PC-9 (cell line): ENCODE measurements at places on chromosomes 5 and 9. TPM values are rescaled to one million over a fixed set of nuclear protein-coding genes. Genes with fewer than 3 reads are reported as not detected.

ALDH1A1 gene
- total RNA-seq: 2.3 and 3.7 TPM in 2 replicates

MTX3 gene
- 20.9 and 22.8 TPM in 2 replicates for total RNA-seq

DNA sequence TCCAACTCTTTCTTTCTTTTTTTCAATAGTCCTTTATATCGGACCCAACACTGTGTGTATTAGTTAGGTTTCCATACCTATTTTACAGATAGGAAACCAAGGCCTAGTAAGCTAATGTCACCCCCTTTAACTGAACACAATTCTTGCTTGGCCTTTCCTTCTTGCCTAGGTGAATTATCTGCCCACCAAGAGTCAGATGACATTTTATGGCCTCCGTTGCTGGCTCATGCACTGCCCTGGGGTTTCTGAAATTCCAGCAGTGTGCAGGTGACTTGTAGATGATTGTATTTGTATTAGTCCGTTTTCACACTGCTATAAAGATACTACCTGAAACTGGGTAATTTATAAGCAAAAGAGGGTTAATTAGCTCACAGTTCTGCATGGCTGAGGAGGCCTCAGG is 293.8 kb downstream of the GAS1 start:
- DNase-seq: no peak

DNA sequence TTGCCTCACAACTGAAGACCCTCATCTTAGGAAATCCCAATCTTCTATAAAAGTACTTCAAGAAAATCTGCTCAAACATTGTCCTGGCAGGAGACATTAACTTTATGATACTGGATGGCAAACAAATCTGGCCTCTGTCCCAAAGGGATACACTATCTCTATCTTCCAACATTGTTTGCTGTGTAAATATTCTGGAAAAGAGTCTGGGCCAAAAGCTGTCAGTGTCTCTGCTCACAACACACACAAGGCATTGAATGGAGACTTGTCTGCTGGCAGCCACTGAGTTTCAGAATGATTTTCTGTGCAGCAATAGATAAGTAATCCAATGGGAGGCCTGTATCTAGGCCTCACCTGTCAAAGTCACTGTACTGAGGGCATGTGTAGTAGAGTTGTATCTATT is 471.1 kb downstream of the DMAC1 start:
- no peak for DNase-seq

DNA sequence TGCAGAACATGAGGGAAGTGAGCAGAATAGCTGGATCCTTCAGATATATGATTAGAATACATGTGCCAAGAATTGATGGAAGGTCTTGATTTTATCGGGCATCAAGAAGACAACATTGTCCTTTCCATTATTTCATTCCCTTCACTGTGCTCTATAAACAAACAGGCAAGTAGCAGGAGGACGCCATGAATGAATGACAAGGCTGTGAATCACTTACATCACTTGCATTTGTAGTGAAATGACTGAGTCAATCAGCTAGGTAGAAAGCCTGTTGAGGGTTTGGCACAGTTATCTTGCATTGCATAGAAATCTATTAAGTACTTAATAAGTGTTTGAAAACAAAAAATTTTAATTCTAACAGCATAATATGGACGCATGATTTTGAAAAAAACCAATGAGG is 548.8 kb upstream of the IZUMO3 start:
- DNase-seq: no peak

GRCh38 chr9:85040821-85041465 is 371.4 kb downstream of the NTRK2 start:
- DNase-seq: no peak

DNA sequence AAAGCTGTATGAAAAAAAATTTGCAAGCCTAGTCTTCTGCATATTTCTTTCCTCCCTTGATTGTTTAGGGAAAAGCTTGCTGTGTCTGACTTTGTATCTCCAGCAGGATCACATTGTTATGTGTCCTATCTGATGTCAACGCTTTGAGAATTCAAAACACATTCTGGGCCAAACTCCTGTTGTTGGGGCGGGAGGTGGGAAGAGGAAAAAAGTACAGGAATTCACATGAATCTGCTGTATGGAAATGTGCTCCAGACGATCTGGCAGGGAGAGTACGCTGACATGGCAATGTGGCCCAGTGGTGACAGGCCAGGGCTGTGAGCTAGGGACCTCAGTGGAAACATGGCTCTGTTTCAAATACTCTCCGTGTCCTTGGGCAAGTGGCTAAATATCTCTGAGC is 87.4 kb upstream of the GNA14 start:
- DNase-seq: no peak

- no peak for DNase-seq
Observed at GRCh38 chr9:113298924-113299770, 4.0 kb downstream of the RNF183 start.

GNA14 gene
- total RNA-seq: 1.1 and 1.3 TPM in 2 replicates

GRCh38 chr9:100350188-100350587 is 2.6 kb downstream of the TEX10 start:
- DNase-seq: no peak

DNA sequence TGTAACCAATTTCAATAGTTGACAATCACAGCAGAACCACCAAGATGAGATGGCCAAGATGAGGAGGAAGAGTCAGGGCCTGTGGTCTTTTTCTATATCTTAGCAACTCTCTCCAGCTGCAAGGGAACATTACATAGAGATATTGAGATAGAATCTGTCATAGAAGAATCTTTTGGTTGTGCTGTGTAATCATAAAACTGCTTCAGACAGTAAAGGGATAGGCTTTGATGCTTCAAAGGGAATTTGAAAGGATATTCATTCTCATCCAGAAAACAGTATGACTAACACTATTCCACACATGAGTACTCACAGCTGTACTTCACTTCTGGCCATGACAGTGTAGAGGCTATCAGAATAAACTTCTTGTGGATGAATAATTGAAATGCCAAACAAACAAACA is 145.9 kb downstream of the YIPF5 start:
- no peak for DNase-seq

GRCh38 chr9:110021891-110022290 is 186.1 kb downstream of the C9orf152 start:
- DNase-seq: no peak

SCGB3A1 gene
- not detected in 2 replicates for total RNA-seq

DNA sequence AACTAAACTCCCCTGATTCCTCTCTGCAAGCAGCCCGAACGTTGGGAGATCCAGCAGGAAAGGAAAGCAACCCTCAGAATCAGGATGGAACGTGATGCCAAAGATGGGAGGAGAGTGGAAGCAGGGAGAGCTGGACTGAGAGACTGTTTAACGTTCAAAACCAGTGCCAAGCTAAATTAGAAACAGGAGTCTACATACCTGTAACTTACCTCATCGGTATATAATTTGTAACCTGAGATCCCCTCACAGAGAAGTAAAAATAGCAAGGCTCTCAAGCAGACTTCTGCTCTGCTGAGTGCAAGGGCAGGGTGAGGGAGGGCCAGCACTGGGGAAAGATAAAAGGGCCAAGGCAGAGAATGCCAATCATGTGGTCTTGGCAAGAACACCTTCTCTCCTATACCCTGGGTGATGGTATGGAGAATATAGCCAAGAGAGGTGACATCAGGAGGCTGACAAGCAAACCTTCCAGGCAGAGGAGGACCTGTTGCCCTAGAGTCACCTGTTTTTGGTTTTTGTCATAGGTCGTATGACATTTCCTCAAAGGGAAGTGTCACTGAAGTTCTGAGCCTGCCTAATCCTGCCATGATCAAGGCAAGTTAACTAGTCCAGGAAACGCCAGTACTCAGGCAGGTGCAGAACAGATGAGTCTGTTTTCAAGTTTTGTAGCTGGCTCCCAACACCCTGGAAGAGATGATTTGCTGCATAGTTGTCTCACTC is 472.0 kb downstream of the NFIB start:
- peak; percentile 36 for DNase-seq

PRR7 gene
- total RNA-seq: 22.2 and 31.7 TPM in 2 replicates

DNA sequence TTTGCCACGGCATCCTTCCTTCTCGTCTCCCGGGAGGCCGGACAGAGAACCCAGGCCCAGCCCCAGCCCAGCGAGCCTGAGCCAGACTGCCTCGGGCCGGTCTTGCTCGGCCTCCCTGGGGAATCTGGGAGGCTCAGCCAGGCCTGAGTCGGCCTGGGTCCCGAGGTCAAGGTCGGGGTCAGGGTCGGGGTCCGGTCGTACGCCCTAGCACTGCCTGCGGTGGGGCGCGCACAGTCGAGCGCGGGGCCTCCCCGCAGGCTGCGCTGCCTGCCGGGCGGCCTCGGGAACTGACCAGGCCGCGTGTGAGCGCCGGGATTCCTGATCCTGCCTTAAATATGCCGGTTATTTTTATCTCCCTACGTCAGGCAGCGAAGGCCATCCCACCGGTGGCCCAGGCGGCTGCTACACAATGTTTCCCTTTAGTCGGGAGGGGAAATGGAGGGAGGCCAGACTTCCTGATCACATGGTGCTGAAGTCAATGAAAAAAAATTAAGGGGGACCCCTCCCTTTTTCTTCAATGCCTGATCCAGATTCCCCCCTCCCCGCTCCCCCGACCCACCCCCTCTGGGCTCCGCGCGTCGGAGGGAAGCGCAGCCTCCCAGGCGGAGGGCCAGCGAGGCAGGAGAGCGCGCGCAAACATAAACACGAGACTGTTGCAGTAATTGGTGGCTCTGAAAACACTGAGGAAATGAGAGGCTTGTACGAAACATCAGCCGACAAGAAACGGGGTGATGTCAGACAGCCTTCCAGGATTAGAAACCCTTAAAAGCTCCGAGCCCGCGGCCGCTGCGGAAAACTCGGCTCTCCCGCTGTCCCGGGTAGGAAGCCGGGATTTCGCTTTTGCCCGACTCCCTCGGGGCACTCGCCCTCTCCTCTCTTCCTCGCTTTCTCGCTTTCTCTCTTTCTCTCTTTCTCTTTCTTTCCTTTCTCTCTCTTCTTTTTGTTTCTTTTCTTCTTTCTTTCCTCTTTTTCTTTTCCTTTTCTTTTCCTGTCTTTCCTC is 148.2 kb upstream of the KLF4 start:
- DNase-seq: no peak

DNA sequence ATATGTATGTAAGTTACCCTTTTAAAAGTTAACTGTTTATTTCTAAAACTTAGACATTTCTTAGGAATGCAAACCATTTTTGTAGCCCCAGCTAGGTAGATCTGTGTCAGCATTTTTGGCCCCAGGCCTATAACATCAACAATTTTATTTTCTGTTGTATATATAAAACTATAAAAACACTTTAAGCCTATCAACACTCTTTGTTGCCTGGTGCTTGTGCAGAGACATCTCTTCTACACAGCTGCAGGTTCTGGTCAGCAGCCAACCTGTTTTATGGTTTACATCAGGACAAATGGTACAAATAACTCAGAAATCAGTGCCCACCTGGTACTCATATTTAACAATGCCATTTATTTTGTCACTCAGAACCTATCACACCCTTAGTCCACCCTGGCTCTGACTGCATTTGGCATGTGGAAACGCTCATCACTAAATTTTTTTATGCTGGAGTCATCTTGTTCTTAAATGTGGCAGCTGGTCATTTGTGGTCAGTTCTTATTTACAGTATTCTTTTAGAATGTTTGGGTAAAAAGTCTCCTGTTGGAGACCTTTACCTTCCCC is 173.4 kb downstream of the DNAH5 start:
- DNase-seq: no peak

SPATA31E1 gene
- not detected in 2 replicates for total RNA-seq
